ENCODE measurements at places on chromosomes 1 and 21.

GRCh38 chr21:37896788-37897187, 19.5 kb downstream of the KCNJ6 start:
- DNase-seq: no peak

- no peak for DNase-seq
These were observed 44.1 kb downstream of the XCL2 start for GRCh38 chr1:168499688-168500049.

- no peak for DNase-seq
These were observed 12.4 kb upstream of the SHISA4 start for GRCh38 chr1:201876148-201876818.

DNA sequence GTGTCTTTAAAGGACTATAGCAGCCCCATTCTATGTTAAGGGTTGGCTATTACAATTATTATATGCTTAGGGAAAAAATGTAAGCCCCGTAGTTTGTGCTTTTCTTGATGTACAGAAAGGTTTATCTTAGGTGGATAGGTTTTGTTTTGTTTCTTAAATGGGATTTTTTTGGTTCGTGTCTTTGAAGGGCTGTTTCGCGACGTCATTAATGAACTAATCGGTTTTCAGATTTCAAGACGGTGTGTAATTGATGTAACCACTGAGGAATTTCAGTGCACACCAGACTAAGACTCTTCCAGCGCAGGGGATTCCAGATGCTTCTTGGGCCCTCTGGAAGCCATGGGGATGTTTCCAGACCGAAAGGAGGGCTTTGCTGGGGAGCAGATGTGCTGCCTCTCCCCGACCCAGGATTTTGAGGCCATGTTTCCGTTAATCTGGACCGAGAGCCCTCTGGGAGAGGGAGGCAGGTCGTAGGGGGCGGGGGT, 4.8 kb upstream of the SIM2 start:
- DNase-seq: no peak

DNA sequence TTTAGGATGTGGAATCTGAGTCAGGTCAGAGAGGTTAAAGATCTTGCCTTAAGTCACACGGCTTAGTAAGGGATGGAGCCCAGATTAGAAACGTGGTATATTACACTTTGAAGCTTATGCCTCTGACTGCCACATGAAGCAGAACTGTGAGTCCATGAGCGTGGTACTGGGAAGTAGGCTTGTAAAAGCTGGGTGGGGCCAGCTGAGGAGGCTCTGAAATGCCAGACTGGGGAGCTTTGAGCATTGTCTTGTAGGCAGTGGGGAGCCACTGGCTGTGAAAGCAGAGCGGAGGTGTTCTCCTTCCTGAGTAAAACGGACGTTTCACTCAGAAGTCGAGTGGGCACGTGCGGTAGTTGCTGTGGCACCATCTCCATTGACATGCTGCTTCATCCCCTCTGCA, 72.6 kb upstream of the USP24 start:
- no peak for DNase-seq
